ENCODE measurements at places on chromosomes 4 and X.
A peak's percentile ranks its signal among the peaks of the same experiment; 100 is the strongest.

DNA sequence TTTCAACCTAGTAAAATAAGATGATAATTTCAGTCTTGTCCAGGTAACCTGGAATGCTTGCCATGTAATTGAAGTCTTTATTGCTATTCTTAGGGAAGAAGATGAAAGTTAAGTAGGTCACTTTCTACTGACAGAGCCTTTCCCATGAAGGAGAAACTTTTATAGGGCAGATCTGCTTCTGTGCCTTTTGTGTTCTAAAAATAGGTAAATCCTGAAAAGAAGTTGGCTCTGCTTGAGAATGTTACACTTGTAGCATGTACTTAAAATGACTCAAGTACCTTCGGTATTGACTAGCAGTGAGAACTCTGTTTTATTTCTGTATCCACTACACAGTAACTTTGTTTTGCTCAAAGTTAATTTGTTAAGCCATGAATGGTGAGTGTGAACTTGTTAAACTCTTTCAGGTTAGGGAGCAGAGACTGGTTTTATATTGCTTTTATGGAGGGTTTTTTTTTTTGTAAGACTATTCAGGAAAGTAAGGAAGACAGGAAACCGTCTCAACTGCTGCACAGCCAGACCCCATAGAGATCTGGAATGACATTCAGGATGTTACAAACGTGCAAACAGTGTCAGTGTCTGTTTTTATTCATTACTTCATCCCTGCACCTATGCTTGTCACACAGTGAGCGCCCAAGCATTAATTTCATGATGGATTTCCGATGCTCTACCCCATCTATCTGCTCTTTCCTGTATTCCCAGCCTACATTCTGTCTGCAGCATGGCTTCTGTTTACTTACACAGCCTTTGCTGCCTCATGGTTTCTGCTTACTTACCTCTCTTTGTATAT lies 53.0 kb downstream of the SEPTIN11 start:
- peak; percentile 76 for DNase-seq

DNA sequence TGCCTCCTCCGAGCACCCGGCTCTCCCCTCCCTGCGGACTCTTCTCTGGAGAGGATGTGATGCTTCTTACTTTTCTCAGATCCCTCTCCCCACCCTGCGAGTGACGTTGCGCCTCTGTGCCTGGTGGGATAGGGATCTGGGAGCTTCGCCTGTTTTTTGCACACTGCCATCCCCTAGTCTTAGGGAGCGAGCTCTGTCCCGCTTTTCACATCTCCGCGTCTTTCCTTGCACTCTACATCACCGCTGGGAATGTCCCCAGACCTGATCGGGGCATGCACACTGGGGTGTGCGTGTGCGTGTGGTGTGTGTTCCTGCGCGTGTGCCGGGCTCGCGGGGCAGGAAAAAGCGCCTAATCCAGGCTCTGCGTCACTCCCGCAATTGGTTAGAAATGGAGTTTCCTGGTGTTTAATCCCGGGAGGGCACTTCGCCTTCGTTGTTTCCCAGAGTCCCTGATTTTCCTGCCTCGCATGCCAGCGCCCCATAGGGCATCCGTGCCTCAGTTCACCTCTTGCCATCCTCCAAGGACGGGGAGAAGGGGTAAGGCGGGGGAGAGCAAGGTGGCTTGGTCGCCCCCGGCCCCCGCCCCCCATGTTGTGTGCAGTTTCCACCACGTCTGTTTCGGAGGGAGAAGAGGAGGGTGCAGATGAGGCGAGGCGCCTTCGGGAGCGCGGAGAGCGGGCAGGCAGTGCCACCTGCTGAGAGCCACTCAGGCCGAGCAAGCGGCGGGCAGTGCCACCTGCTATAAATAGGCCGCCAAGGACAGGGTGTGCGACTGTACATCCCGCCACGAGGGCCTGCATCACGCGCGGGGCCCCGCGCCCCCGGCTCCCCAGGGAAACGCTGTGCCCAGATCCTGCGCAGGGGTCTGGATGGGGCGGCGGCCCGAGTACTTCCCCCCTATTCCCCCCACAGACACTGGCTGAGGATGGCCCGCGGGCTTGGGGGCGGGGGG lies 759 bp upstream of the TBC1D1 start:
- no peak for DNase-seq

GRCh38 chr4:184361443-184361842 lies 112.9 kb downstream of the IRF2 start:
- DNase-seq: peak; percentile 36

DNA sequence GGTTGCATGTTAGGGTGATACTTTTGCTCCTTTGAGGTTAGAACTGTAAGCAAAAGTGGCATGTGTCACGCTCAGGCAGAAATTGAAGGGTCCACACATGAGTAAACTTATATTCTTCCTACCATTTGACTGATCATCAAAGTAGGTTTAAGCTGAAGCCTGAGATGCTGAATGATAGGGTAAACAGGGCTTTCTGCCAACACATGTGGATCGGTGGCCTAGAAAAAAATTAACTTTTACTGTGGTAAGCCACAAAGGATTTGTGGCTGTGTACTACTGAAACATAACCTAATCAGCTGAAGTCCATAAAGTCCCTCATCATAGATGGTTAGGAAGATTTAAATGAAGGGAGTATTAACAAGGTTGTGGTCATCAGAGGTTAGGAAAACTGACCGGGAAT lies 1070.1 kb downstream of the STPG2 start:
- DNase-seq: peak; percentile 4

GRCh38 chrX:72351606-72352334 lies 46.1 kb upstream of the CITED1 start:
- peak; percentile 9 for DNase-seq

- DNase-seq: peak; percentile 97
Measured at GRCh38 chrX:111041018-111041462, 55.0 kb upstream of the PAK3 start.

DNA sequence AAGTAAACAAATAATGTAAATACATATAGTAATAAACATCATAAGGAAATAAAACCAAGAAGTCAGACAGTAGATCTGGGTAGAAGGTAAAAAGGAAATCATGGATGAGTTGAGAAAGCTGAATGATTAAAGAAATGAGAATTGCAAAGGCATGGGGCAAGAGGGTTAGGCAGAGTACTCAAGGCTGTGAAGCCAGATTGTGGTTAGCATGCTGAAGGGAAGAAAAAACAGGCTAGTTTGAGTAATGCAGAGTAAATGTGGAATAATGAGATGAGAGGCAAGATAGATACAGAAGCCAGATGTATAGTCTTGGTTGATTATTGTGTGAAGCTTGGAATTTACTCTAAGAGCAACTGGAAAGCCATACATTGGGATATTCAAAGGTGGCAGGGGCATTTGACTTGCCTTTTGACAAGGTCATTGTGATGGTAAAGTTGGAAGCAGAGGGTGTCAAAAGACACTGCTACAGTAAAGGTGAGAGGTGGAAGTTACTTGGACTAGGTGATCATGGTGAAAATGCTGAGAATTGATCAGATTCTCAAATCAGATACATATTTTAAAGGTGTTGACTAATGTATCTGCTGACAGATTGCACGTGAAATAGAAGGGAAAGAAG lies 307.0 kb downstream of the FSTL5 start:
- DNase-seq: peak; percentile 51

DNA sequence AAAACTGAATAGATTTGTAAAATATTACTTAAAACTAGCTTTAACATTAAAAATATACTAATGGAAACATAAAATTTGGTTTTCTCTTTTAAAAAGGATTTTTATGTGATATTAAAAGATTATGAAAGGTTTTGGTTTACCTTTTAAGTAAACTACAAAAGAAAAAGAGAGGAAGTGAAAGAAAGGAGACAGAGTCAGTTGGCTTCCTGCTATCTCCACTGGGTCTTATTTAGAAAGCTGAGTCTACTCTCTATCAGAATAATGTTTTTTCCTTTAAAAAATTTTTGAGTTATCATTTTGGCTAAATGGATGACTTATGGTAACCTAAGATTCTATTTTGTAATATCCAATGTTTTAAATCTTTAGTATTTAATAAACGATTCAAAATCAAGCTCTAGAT lies 21.6 kb upstream of the ATP8A1 start:
- no peak for DNase-seq

DNA sequence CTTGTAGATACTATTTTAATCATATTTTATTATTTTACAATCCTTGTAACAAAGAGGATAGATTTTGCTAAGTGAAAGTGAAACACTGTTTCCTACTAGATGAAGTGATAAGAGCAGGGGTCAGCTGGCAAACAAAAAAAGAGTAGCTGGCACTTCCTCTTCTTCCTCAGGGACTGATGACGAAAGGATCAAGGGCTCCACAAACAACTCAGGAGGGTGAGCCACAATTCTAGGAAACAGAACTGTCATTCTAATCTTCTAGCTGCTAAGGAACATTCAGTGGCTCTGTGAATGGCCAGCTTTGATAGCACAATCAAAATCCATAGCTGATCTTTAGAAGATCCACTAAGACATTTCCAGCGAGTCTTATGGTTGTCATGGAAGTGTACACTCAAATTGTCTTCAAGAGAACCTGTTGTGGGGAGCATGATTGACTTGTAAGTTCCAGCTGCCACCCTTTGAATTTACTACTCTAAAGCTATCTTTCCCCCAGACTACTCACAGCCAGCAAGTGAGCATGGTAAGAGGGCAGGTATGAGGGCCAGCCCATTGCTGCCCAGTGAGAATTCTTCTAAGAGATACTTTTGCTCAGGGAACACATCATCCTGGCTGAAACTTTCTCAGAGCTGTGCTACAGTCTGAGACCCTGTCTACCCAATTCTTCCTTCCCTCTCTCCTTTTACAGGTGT lies 275.7 kb upstream of the RASGEF1B start:
- DNase-seq: no peak

GRCh38 chr4:94523033-94523580 lies 71.4 kb downstream of the PDLIM5 start:
- no peak for DNase-seq

GRCh38 chrX:111410590-111411078 lies 1.4 kb downstream of the DCX start:
- no peak for DNase-seq

DNA sequence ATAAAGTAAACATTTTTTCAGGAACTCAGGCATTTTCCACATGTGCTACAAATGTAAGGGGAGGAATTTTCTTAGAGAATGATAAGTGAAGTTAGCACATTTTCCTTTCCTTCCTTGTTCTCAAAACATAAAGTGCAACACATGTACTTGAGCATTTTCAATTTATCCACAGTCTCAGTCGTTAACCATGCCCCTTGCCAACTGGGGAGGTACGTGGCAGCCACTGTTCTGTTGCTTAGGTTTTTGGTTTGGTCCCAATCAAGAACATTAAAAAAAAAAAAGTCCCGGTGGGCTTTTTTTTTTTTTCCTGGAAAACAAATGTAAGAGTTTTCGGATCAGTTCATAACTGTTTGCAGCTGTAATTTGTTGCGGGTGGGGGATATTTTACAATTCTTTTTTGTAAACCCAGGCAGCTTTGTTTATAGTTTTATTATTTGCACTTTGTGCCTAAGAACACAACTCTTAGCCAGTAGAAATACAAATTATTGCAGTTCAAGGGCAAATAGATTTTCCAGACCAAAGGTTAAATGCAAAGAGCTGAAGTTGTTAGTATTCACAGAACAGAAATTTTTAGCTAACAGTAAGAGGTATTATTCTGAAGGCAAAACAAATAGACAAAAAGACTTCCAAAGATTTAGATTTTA lies 112.1 kb upstream of the NAP1L5 start:
- no peak for DNase-seq

- DNase-seq: no peak
Measured at GRCh38 chr4:123438031-123438430, 41.4 kb downstream of the SPRY1 start.

DNA sequence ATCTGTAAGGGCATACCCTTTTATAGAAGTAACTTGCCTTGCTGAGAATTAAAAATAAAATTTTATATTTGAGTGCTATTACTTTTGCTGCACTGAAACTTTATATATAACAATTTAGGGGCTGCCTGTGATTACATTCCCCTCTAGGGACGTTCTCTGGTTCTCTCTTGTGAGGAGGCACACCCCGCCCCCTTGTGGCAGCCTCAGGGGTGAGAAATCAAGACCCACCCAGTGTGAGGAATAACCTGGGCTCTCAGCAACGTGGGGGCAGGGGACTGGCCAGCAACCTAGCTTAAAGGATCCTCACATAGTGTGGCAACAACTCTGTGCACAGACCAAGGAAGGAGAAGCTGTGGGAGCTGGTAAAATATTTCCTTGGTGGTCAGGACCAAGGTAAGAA lies 43.7 kb downstream of the MAGEA9 start:
- DNase-seq: no peak

DNA sequence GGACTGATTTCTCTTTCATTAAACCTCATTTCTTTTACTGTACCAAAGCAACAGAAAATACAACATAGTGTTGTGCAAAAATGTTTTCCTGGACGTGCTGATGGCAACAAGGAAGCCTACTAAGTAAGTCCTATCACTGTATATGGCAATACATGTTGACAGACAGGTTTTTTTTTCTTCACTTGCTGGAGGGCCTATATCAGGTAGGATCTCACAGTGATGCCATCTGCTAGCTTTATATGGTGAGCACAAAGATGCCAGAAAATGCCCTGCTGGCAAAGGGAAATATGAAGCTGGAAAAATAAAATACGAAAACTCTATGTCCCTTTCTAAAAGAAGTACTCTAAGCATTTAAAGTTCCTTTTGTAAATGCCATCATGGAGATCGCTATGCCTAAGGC lies 119.0 kb upstream of the PDLIM3 start:
- no peak for DNase-seq

Data from astrocyte (in vitro differentiated cells and primary cell).